ENCODE measurements at places on chromosomes 12 and 14.

GRCh38 chr14:69863083-69863482 is 16.1 kb upstream of the SMOC1 start:
- no peak for DNase-seq

- no peak for DNase-seq
These were observed 16.4 kb downstream of the ZNF410 start for GRCh38 chr14:73903028-73903427.

GRCh38 chr12:58914457-58914856 is 5.8 kb downstream of the LRIG3 start:
- DNase-seq: no peak

DNA sequence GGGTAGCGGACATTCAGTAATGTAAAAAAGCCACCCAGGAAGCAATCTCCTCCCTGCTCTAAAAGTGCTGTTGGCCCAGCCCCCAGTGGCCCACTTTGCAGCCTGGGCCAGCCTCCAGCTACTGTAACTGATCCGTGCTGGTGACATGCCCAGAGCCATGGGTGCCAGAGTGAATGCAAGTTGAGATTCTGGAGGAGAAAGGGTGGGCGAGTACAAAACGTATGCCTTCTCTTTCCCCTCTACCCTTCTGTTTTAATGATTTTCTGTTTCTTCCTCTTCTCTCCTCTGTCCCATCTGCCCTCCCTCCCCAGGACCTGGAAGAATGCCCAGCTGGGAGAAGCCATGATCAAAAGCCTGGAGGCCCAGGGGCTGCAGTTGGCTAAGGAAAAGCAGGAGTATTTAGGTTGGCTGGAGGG is 16.9 kb downstream of the PLEKHD1 start:
- no peak for DNase-seq

All from HS-5 (cell line).